Panc1 (cell line): ENCODE measurements at places on chromosomes 16 and 17.

DNA sequence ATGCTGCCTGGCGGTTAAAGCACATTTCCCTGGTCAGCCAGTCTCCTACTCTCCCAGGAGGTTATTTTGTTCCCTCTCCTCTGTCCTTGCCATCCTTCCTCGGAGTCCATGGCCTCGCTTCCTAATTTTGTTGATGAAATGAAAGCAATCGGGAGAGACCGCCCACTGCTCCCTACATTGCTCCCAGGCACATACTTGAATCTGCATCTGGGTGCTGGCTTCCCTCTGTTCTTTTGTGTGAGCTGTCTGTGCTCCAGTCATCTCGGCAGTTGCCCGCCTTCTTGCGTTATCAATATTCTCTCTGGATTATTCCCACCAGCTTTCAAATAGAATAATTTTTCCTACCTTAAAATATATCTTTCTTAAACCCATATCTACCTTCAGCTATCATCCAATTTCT lies 11.1 kb downstream of the KRT23 start:
- no peak for DNase-seq

DNA sequence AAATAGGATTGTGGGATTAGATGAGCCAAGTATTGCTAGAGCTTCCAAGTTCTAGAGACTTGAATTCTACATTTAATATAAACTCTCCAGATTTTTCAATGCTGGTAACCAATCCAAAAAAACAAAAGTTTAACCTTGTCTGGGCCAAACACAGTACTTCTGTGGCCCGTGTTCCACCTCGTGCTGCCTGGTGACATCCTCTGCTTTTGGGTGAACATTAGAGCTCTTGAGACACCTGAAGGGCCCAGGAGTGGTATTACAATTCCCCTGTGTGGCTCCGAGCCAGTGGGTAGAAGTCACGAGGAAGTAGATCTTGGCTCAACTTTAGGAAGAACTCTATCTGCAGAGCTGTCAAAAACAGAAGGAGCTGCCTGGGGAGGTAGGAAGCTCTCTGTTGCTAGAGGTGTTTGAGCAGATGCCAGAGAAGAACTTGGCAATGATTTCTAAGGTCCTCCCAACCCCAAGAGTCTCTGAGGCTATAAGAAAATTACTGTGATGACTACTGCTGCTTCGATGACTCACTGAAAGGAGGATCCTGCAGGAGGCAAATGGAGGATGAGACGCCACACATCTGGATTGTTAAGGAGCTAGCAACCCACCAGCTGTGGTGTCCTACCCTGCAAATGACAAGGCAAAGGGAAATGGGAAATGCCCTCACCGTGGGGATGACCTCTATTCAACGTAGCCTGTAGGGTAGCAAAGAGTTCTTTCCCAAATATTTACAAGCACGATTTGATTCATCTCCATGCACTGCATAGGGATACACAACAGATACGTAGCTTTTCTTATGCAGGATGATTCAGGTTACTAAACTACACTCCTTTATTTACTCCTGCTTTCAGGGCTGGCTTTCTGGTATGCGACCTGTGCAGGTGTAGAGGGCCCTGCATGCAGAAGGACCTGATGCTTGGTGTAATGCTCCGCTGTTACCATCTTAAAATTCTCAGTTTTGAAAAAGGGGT lies 45.8 kb upstream of the GAS7 start:
- no peak for DNase-seq

DNA sequence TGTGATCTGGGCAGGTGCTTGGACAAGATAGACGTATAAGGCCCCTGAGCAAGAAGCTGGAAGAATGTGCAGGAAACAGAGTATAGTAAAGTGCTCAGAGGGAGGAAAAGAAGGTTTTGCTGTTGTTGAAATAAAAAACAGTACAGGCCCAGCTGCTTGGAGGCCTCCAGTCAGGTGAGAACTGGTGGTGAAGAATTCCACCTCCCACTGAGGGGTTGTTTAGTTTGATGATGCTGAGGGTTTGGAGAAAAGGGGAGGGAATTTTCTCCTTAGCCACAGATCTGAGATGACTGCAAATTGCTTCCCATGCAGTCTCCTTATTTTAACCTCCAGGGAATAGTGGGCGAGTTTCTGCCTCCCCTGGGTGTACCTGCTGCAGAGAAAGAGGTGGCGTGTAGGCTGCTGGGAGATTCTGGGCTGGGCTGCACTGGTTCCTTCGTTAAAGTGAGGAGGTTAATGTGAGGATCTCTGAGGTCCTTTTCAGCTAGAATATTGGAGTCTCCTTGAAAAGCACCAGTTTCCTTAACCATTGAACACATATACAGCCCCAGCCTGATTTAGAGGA lies 25.8 kb downstream of the SMPD3 start:
- no peak for DNase-seq

- DNase-seq, result no peak
Observed at GRCh38 chr17:46836500-46836899, 14.9 kb upstream of the WNT9B start.

- DNase-seq, result no peak
Observed at GRCh38 chr16:47904691-47905090, 251.1 kb downstream of the ABCC12 start.

DNA sequence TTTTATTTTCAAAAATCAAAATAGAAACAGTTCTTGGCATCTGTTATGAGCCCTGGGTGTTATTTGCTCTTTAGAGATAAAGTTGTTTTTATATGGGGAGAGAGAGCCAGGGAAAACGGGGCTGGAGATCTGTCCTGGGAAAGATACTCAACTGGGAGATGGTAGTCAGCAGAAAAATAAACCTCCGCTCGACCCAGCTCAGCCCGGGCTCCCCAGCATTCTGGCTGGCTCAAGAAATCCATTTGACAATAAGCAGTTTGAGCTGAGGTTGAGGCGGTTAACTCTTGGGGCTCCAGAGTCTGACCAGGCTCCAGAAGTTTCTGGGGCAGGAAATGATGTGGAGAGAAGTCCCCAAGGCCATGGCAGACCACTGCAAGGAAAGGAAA lies 151.9 kb downstream of the IRX5 start:
- no peak for DNase-seq

DNA sequence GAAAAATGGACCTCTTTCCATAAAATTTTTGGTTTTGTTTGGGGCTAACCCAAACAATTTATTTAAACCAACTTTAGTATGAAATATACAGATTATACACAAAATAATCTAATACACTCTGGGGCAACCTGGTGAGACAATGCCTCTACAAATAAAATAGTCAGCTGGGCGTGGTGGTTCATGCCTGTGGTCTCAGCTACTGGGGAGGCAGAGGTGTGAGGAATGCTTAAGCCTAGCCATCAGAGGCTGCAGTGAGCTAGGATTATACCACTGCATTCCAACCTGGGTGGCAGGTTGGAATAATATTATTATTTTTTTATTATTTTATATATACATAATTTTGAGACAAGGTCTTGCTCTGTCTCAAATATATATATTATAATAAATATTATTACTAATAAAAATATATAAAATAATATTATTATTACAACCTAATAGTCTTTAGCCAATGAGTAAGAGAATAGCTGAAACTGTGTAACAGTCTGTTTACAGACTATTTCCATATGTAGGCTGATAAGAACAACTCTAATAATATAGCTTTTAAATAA lies 50.5 kb downstream of the GLG1 start:
- no peak for DNase-seq

- DNase-seq, result no peak
Observed at GRCh38 chr16:72902206-72902605, 145.7 kb downstream of the ZFHX3 start.

DNA sequence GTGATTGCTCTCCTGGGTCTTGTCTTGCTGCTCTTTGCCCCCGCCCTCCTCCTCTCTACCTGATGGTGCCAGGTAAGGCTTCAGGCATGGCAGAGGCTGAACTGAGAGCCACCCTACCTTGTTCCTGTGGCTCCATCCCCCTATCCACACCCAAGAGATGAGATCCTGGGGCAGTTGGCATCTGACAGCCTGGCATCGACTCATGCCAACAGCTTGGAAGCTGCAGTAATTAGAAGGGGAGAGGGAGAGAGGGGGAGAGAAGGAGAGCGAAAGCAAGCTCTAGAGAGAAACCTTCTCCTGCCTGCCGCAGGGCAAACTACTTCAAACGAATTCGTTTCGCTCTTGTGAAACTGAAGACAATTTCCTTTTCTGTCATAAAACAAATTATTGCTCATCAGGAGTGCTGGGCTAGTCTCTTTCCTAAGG lies 13.8 kb upstream of the SP6 start:
- no peak for DNase-seq

DNA sequence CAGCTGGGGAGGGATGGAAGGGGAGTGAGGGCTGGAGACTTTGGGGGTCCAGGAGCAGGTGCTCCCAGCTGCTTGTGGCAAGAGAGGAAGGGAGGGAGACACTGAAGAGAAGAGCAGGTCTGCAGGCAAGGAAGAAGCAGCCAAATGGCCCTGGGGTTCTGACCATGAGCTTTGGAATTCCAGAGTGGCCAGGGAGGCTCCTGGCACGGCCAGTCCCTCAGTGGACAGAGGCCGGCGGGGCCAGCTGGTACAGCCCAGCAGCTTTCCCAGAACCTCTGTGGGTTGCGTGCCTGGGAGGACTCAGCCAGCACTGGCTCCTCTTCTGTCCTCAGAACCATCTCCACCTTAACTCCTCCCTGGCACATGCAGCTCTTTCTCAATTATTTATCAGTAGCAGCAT lies 233.0 kb downstream of the MSI2 start:
- no peak for DNase-seq

GRCh38 chr16:79601092-79601930 lies 774 bp upstream of the MAF start:
- DNase-seq, result no peak

GRCh38 chr16:119835-120491 lies 18.5 kb downstream of the NPRL3 start:
- no peak for DNase-seq

- DNase-seq, result no peak
Observed at GRCh38 chr17:61400717-61401388, 1.2 kb downstream of the TBX2 start.

- no peak for DNase-seq
Observed at GRCh38 chr17:19728084-19728495, 11.7 kb upstream of the SLC47A2 start.
